ENCODE measurements at places on chromosomes 5 and 9. TPM values are rescaled to one million over a fixed set of nuclear protein-coding genes. Genes with fewer than 3 reads are reported as not detected.

GRCh38 chr9:130766927-130767307, 68.1 kb upstream of the ABL1 start:
- no peak for DNase-seq

SLC12A2 gene
- total RNA-seq, result 13.4 TPM

- no peak for DNase-seq
Observed at GRCh38 chr5:135705941-135706466, 127.2 kb upstream of the CXCL14 start.

- DNase-seq, result no peak
Observed at GRCh38 chr5:15566306-15566705, 66.3 kb downstream of the FBXL7 start.

DNA sequence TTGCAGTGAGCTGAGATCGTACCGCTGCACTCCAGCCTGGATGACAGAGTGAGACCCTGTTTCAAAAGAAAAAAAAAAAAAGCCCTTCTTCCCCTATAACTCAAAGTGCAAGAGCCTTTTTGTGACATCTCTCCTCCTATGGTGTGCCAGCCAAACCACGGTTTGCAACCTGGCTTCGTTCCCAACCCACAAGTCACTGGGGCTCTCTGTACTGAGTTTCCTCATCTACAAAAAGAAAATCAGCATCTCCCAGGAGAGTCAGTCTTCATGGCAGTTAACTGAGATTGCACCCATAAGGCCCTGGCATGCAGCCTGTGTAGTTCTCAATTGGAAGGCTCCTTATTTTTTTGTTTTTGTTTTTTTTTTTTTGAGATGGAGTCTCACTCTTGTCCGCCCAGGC, 14.8 kb downstream of the ODF2 start:
- no peak for DNase-seq

Data from activated CD8-positive, alpha-beta T cell treated with anti-CD3 and anti-CD28 coated beads, Interleukin-2, amount 10 ng/mL, durations not matched to agents 7 days and 5 days (primary cell).